ENCODE measurements at places on chromosomes 2 and 18. TPM values are rescaled to one million over a fixed set of nuclear protein-coding genes. Genes with fewer than 3 reads are reported as not detected.

DNA sequence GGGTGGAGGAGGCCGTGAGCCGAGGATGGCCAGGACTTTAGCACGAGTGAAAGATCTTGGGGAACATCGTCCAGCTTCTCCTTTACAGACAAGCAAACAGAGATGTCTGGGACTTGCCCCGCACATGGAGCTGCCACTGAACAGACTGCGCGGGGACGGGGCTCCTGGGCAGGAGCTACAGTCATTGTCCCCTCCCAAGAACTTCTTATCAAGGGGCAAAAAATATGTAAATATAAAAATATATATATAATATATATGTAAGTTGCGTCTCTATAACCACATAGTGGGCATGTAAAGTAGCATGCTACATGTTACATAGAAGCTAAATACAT, 245.0 kb upstream of the SALL3 start:
- DNase-seq: no peak

DNA sequence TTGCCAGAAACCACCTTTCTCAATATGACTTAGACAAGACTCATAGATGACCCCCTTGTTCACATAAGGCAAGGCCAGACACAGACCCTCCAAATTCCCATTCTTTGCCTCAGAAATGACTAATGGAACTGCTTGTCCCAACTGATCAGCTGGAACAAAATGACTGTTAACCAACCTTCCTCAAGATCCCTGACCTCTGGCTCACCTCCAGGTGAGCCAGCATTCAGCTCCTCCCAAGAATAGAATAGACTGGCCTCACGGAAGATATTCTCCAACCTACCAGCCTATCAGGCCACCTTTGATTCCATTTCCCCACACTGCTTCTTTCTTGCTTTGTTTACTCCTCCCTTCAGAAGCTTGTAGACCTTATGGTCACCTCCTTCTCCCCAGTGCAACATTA, 195.7 kb upstream of the VWC2L start:
- no peak for DNase-seq

GRCh38 chr18:37712776-37713175, 147.2 kb upstream of the CELF4 start:
- no peak for DNase-seq

- no peak for DNase-seq
Measured at GRCh38 chr2:52178845-52179244, 1146.9 kb upstream of the NRXN1 start.

GRCh38 chr2:182593394-182593975, 122.6 kb upstream of the DNAJC10 start:
- no peak for DNase-seq

- DNase-seq: no peak
Measured at GRCh38 chr2:140711867-140712266, 1418.9 kb downstream of the LRP1B start.

- no peak for DNase-seq
Measured at GRCh38 chr18:41370740-41371139, 584.3 kb upstream of the PIK3C3 start.

DNA sequence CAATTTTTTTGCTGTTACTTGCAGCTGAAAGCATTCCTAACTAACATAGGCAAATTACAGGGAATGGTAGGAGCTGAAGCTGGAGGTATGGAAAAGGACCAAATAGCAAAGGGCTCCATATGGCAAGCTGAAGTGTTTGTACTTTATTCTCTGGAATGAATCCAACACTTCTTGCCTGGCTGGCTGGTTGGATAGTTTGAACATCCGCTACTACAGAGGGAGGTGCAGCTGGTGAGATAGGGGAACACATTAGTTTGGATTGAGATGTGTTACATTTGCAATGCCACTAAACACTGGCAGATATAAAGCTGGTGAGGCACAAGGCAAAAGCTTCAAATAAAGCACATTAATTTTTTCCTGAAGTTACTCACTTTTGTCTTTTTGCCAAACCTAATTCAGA, 291.5 kb downstream of the SP3 start:
- no peak for DNase-seq

DNA sequence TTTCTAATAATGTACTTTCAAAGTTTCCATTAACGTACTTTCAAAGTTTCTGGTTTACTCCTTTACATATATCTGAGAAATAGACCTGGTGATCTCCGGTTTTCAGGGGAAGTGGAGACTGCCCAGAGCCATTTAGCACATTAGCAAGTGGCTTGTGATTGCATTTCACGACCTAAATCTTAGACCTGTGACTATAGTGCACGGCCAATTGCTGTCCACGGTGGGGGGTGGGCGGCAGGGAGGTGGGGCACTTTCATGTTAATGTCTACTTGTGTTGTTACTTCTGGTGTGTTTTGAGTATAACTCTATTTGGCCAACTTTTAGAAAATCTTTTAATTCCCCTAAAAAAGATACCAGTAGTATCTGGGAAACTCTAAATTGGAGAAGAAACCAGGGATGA, 11.3 kb downstream of the GATA6 start:
- DNase-seq: no peak

The SRD5A2 gene
- total RNA-seq: not detected

The RAB27B gene
- 16.0 TPM for total RNA-seq

The DGKD gene
- total RNA-seq: 93.2 TPM

Measured in left colon (tissue), 2 donors.